NCI-H2171 treated with DMSO at 0.1 percent for 48 hours (cell line): ENCODE measurements at places on chromosomes 5 and 9.

DNA sequence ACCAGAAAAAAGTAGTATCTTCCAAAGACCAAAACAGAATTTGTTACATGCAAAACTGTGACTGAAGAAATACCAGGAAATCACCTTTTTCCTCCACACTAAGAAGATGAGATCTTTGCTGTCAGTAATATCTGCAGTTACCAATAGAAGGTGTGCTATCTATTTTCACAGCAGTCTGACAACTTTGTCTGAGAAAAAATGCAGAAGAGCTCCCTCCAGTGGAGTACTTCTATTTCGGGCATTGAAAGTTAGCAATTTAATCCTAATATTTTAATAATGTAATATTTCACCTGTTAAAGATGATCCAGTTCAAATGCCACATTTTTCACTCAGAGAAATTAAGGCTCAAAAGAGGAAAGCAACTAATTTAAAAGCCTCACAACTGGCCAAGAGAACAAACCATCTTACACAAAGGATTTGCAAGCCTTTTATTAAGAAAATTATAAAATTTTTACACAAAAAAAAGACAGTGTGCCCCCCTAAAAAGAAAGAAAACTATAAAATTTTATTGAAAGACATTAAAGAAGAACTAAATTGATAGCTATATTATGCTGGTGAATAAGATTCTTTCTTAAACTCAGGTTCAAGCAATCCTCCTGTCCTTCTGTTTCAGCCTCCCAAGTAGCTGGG lies 50.6 kb downstream of the DEPDC1B start:
- DNase-seq: peak; percentile 7

GRCh38 chr9:121714873-121715272 lies 63.4 kb downstream of the DAB2IP start:
- DNase-seq: no peak

DNA sequence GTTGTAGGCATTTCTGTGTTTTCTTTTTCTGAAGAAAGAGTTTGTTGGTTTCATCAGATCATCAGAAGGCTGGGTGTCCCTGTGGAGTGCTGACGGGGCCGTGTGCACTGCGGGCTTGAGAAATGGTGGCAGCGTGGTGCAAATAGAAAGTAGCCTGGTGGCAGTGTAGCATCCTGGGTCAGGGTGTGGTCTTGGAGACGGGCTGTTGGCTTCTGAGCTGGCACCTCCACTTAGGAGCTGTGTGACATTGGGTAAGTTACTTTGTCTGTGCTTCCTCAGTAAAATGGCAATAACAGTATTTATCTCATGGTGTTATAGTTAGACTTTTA lies 10.0 kb upstream of the NDST1 start:
- DNase-seq: no peak

- DNase-seq: no peak
These were observed 139.1 kb upstream of the MAP3K1 start for GRCh38 chr5:56676091-56676768.

DNA sequence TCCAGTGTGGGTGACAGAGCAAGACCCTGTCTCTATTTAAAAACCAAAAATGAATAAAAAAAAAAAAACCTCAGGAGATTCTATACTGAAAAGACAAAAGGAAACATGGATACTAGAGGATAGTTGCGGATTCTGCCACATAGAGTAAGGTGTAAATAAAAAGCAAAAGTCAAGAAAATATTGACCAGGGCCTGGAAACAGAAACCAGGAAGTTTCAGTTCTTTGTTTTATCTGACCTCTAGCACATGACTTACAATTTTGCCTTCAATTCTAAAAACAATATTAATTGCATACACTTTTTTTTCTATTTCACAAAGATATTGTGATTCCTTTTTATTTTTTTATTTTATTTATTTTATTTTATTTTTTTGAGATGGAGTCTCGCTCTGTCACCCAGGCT lies 96.2 kb upstream of the NMUR2 start:
- no peak for DNase-seq
